ENCODE measurements at places on chromosomes 16 and 17.

GRCh38 chr16:53920988-53921387, 217.0 kb downstream of the FTO start:
- DNase-seq: no peak

DNA sequence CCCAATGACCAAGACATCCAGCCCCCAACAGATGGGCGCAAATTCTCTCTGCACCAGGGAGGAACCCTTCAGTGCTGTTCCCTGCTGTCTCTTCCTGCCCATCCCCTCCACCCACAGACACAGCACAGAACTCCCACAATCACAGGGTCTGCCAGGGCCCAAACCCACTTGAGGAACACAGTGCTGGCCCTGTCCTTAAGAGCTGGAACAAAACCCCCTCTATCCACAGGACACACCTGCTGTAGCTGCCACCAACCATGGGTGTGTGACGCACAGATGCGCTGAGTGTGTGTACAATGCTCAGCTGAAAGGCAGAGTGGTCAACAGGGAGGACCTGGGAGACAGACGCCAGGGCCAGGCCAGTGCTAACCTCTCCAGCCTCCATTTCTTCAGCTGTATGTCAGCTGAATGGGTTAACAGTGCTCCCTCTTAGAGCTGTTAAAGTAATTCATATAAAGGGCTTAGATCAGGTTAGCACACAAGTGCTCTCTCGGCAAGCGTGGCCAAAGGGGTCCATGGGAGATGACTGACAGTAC, 62.1 kb downstream of the AMFR start:
- no peak for DNase-seq

- no peak for DNase-seq
Measured at GRCh38 chr16:77500934-77501664, 66.3 kb upstream of the ADAMTS18 start.

DNA sequence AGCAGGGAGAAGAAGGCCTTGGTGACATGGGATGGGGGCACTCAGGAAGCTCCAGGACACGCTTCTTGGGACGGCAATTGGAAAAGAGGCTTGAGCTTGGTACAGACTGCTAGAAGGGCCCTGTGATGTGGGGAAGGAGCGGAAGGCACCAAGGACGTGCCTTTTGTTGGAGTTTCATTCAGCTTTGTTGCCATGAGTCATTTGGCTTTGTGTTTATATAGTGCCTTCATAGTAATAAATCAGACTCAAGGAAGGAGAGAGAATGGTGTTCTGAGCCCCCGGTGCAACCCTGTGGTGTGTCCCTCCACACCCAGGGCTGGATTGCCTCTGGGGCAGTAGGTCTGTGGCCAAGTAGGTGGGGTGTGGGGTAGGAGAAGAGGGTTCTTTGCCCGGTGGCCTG, 7.4 kb upstream of the TBX4 start:
- no peak for DNase-seq

GRCh38 chr16:21713549-21714368, 50.0 kb downstream of the OTOA start:
- DNase-seq: peak; percentile 67

DNA sequence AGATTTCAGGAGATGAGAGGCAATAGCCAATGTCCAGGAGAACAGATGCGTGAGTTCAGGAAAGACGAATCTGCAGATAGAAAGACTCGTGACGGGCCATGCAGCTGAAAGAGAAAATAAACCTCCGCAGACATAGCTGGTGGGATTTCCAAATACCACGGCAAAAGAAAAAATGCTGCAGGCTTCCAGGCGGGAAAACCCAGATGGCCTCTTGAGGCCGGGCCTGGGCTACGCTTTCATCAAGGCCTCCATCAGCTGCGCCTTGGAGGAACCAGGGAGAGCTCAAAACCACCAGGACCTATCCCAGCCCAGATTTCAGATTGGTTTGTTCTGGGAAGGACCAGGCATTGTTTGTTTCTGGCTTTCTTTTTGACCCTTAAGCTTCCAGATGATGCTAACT, 16.7 kb downstream of the CCDC40 start:
- no peak for DNase-seq

DNA sequence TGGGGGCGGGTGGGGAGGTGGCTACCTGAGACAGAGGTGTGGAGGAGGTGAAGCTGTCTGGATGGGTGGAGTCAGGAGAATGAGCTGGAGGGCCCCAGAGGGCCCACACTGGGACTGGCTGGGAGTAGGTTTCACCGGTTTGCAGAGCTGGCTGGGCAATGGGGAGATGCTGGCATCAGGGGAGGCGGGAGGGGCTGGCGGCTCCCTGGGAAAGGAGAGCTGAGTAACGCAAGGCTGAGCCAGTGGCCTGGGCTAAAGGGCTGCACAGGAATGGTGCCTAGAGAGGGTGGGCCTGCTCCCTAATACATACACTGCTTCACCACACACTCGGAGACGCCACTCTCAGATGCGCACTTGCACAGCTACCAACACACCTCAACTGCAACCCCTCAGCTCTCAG, 12.4 kb downstream of the P3H4 start:
- no peak for DNase-seq

- no peak for DNase-seq
Measured at GRCh38 chr16:4097826-4098240, 18.4 kb downstream of the ADCY9 start.

- DNase-seq: no peak
Measured at GRCh38 chr17:74197801-74198200, 5.7 kb upstream of the RPL38 start.

DNA sequence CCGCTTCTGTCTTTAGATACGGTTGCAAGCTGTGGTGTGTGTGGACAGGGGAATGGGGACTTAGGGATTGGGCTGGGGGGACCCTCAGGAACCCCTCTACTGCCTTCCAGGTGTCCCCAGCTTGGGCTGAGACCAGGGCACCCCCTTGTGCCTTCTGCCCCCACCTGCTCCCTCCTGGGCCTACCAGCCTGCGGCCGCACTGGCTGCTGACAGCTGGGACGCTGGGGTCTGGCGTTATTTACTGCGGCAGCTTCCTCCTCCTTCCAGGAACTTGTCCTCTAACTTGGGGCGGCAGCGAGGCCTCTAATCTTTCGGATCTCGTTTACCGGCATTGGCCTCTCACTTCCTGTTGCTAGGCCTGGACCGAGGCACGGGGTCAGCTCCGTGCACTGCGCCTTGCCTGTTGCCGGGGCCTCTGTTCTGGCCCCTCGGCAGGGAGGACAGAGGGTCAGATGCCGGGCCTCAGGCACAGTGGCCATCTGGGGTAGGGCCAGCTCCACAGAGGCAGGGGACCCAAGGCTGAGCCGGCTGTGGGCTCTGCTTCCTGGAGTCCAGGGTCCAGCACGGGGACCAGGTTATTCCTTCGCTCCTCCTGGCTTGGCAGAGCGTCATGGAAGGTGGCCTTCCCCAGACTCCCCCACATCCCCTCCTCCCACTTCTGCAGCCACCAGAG, 31.8 kb downstream of the TMEM235 start:
- peak; percentile 76 for DNase-seq

DNA sequence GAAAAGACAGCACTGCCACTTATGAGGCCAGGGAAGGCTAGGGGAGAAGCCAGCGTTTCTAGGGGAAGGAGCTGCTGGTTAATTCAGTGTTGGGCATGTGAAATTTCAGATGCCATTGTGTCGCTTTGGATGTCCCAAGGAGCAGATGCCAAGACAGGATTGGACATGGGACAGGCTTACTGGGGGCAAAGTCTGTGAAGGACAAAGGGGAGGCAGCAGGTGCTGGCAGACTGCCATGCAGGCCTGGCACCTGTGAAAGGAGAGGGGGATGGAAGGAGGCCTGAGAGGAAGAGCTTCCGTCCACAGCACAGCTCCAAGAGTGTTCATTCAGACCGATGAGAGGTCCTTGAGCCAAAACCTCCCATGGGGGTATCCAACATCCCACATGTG, 255.5 kb upstream of the RPL38 start:
- DNase-seq: no peak

GRCh38 chr16:10883004-10883403, 6.0 kb downstream of the CIITA start:
- DNase-seq: no peak

- DNase-seq: no peak
Measured at GRCh38 chr17:29596811-29597210, 3.9 kb downstream of the ANKRD13B start.

- DNase-seq: no peak
Measured at GRCh38 chr17:62906881-62907280, 59.2 kb upstream of the TANC2 start.

GRCh38 chr17:43640491-43641252, 21.1 kb downstream of the MEOX1 start:
- no peak for DNase-seq

GRCh38 chr16:12661656-12662172, 142.0 kb downstream of the CPPED1 start:
- peak; percentile 25 for DNase-seq

DNA sequence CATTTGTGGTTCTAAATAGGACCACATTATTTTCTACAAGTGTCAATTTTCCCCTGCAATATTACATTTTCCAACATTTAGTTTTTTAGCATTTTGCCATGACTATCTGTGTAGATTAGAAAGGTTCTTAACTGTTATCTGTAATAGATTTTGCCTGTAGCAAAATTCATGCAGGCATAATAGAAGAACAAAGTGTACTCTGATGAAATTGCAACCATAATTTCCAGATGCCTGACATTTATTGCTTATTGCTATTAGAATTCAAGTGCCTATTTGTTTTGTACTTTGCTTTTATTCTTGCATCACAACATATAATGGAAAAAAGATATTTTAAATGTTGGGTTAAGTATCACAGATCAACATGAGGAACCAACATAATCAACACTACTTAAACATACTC, 337.7 kb downstream of the TOX3 start:
- DNase-seq: no peak

DNA sequence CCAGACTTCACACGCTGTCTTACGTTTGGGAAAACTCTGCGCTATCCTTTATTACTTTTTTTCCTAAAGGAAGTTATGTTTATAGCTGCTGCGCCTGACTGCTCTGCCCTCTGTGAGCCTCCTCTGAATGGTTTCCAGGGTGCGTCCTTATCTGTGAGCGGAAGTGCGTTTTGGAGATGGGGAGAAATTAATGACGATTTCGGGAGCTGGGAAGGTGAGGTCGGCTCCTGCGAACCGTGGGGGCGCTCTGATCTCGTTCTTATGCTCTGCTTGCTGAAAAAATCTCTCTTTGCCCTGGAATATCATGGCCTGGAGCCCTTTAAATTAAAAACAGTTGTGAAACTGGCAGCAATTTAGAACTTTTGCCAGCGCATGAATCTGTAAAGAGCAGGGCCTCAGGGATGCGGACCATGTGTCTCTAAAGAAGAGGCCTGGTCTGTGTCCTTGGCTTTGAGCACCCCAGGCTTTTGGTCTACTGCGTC, 135.7 kb upstream of the ZFHX3 start:
- no peak for DNase-seq
